H9 (cell line): ENCODE measurements at places on chromosomes 1 and 21. TPM values are rescaled to one million over a fixed set of nuclear protein-coding genes. Genes with fewer than 3 reads are reported as not detected.
A peak's percentile ranks its signal among the peaks of the same experiment; 100 is the strongest.

Gene KRTAP19-3
- total RNA-seq, result not detected in 2 replicates

DNA sequence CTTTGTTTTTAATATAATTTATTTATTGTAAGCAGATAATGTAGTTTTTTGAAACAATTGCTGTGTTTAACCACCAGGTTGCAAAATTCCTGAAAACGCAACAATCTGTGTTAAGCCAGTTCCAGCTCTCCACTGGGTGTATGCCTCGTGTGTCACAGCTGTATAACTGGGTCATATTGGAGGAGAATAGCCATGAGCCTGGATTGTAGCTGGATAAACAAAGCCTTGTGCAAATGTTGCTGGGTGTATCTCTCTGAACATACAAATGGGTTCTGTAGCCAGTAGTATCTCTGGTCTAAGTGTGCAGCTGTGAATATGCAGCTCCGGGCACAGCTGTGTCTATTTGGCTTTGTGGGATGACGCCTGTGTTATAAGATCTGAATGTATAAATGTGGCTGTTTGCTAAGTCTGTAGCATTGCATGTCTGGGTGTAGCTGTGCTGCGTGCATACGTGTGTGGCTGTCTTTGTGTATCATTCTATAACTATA is 2.8 kb downstream of the TCEA3 start:
- H3K27me3 ChIP-seq, result peaks cover 77% of the 10 kb centered on the region
- H3K4me3 ChIP-seq, result no peak overlapping the region
- no peak overlapping the region for H3K27ac ChIP-seq
- no peaks in the 10 kb centered on the region for H3K4me1 ChIP-seq
- peaks cover 9% of the 10 kb centered on the region for H3K36me3 ChIP-seq
- DNase-seq, result no peak

DNA sequence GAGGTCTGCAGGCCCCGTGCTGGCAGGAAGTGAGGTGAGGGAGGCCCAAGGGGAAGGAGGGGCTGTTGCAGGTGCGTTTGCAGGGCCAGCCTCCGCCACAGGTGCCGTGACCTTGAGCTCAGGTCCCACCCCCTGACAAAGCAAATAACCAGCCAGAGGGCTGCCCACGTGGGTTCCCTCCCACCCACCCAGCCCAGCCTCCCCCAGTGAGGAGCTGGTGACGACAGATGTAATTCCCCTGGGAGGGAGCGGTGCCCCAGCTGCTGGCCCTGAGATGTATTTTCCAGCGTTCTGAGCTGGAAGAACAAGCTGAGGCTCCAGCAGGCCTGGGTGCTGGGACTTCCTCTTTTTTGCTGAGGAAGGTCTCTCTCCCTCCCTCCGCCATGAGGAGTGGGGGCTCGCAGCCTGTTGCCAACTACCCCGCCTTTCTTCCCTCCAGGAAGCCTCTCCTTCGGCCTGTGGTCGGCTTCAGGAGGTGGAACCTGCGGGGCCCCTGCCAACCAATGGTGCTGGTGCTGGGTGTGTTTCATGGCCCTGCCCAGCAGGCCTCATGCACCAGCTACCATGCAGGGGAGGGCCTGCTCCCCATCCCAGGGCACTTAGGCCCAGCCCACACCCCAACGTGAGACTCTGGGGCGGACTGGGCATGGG is 153.2 kb downstream of the PRDM16 start:
- H3K27ac ChIP-seq, result no peak overlapping the region
- H3K36me3 ChIP-seq, result no peaks in the 10 kb centered on the region
- no peaks in the 10 kb centered on the region for H3K27me3 ChIP-seq
- peak; percentile 77 for DNase-seq
- H3K4me3 ChIP-seq, result no peak overlapping the region
- H3K4me1 ChIP-seq, result no peaks in the 10 kb centered on the region

Gene PKLR
- 0.13 TPM in 1 of 2 replicates, not detected in the other for total RNA-seq

DNA sequence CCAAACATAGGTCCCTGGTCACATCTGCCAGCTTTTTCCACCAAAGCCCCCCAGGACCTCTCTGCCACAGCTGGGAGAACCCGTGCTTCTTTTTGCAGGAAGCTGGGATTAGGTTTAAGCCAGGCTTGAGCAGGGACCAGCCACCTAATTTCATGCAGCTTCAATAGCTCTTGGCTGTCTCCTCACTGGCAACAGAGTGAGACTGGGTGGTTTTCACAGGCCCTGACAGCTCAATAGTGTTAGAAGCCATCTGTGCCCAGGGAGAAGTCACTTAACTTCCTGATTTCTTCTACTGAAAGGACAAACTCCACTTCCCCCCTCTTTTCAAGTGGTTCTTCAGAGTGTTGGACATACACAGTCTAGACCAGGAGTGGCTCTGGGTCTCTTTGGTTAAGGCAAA is 20.4 kb upstream of the SRSF4 start:
- H3K36me3 ChIP-seq, result peaks cover 35% of the 10 kb centered on the region
- H3K27me3 ChIP-seq, result no peaks in the 10 kb centered on the region
- DNase-seq, result no peak

Gene CEPT1
- total RNA-seq, result 33.0 and 33.7 TPM in 2 replicates

DNA sequence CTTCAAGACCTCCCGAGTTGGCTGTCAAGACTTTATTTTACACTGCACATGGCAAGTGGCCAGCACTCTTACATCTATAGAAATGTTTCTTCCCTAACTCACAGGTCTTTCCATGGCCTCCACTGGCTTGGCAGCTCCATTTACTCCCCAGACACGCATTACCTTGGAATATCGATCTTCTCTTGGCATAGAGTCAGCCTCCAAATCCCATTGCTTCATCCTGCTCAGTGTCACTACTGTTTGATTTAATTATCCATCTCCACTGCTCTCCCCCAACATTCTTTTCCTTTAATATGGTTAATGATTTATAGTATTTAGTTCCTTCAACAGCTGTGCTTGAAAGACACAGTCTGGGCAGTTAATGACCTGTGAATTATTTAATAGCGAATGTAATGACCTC is 241.2 kb upstream of the MAP1LC3C start:
- H3K27ac ChIP-seq, result no peak overlapping the region
- no peak for DNase-seq
- no peak overlapping the region for H3K4me3 ChIP-seq
- H3K36me3 ChIP-seq, result no peaks in the 10 kb centered on the region
- no peaks in the 10 kb centered on the region for H3K27me3 ChIP-seq
- H3K4me1 ChIP-seq, result peaks cover 4% of the 10 kb centered on the region

DNA sequence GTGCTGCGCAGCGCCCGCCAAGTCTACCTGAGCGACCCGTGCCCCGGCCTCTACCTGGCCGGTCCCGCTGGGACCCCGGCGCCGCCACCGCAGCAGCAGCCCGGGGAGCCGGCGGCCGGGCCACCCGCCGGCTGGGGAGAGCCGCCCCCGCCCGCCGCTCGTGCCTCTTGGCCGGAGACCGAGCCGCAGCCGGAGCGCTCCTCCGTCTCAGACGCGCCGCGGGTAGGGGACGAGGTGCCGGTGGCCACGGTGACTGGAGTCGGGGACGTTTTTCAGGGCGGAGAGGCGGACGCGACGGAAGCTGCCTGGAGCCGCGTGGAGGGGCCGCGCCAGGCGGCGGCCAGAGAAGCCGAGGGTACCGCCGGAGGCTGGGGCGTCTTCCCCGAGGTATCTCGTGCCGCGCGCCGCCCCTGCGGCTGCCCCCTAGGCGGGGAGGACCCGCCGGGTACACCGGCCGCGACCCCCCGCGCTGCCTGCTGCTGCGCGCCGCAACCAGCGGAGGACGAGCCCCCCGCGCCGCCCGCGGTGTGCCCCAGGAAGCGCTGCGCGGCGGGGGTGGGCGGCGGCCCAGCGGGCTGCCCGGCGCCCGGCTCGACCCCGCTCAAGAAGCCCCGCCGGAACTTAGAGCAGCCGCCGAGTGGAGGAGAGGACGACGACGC is 646 bp downstream of the IER5 start:
- no peak for DNase-seq
- H3K4me1 ChIP-seq, result 0 out of 2 replicates have a peak, but pooled peaks cover 3% of the 10 kb centered on the region
- H3K4me3 ChIP-seq, result peak overlapping the region; percentile 99
- H3K36me3 ChIP-seq, result peaks cover 12% of the 10 kb centered on the region
- peaks cover 9% of the 10 kb centered on the region for H3K27me3 ChIP-seq

- H3K4me3 ChIP-seq, result no peak overlapping the region
- no peak for DNase-seq
- H3K4me1 ChIP-seq, result no peaks in the 10 kb centered on the region
- H3K27me3 ChIP-seq, result no peaks in the 10 kb centered on the region
Observed at GRCh38 chr1:246416261-246416660, 90.8 kb downstream of the SMYD3 start.

- no peaks in the 10 kb centered on the region for H3K36me3 ChIP-seq
- H3K4me3 ChIP-seq, result no peak overlapping the region
- H3K4me1 ChIP-seq, result no peaks in the 10 kb centered on the region
- H3K27ac ChIP-seq, result no peak overlapping the region
Observed at GRCh38 chr1:95033843-95034242, 38.9 kb downstream of the ALG14 start.
